ENCODE measurements at places on chromosomes 6 and 20.
A peak's percentile ranks its signal among the peaks of the same experiment; 100 is the strongest.

- no peak for DNase-seq
Observed at GRCh38 chr6:170057961-170058877, 232.7 kb downstream of the DLL1 start.

DNA sequence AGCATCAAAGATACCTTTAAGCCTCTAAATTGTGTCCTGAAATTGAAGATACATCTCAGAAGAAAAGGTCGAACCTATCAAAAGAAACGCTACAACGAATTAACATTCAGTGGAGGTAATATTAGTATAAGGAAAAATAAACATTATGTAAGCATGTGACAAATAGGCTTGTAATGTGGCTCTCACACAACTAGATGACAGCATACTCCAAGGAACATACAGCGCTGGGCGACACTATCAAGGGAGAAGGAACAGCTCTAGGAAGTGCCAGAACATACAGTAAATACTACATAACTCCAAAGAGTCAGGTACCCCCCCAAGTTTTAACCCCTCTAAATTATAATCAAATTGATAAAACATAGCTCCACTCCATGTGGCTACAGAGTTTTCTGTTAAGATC lies 103.5 kb downstream of the LAMP5 start:
- peak; percentile 30 for DNase-seq

- no peak for DNase-seq
Observed at GRCh38 chr6:24935366-24936152, at the start of gene RIPOR2. RIPOR2 (minus strand) TSS chr6:24935960; CDS start chr6:24935898, 62 bp downstream.

- no peak for DNase-seq
Observed at GRCh38 chr6:152472325-152472724, 164.8 kb downstream of the SYNE1 start.

DNA sequence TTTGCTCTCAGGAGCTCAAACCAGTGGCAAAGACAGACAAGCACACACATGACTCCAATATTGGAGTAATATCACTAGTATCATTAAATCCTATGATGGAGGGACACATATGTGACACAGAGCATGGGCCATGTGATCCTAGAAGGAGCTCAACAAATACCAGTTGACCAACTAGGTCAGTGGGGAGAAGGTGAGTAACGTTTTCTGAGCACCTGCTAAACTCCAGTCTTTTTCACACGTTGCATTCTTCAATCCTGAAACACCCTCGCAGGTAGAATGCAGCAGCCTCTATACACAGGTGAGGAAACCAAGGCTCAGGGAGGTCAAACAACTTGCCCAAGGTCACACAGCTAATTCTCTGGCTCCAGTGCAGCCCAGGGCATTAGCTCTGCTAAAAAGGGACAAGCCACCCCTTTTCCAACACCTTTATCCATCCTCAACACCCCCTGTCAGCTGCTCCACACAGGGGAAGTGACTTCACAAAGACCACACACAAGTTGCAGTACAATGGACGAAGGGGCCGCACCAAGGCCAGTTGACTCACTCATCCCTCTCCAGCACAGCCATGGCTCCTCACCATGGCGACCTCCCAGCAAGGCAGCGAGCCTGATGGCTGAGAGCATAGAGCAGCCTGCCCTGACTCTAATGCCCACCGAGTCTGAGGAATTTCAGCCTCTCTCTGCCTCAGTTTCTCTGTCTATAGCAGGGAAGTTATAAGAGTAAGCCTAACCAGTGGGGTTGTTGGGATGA lies 4.4 kb downstream of the CAPN11 start:
- no peak for DNase-seq

DNA sequence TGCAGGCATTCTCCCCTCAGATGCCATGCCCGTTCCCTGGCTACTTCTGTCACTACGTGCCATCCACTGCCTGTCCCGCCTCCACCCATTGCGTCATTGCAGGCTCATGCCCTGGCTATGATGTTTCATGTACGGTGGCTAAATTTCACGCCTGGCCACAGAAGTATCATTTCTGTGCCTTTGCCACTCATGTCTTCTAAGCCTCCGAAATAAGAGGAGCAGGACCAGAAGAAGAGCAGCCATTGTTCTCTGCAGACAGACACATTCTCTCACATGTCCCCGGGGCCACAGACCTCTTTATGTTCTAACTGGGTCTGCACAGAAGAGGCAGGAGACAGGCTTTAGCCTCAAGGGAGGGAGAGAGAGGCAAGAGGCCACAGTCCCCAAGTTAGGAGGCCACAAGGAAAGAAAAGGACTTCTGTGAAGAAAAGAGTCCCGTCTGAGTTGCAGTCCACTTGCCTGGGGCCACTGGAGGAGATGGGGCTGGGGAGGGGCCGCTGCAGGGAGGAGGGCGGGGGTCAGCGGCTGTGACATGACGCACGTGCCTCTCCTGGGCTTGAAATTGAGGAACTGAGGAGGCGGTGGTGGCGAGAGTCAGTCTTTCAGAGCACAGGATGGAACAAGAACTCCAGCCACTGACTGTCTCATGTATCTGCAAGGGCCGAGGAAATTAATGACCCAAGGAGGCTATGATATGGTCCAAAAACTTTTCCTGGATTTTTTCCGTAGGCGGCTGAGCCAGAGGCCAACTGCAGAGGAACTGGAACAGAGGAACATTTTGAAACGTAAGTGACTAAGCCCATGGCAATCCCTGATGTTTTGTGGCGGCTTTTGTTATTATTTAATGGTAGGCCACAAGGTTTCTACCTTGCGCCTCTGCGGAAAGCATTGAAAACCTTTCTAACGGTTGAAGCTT lies 55.9 kb downstream of the TBC1D7 start:
- DNase-seq = no peak

DNA sequence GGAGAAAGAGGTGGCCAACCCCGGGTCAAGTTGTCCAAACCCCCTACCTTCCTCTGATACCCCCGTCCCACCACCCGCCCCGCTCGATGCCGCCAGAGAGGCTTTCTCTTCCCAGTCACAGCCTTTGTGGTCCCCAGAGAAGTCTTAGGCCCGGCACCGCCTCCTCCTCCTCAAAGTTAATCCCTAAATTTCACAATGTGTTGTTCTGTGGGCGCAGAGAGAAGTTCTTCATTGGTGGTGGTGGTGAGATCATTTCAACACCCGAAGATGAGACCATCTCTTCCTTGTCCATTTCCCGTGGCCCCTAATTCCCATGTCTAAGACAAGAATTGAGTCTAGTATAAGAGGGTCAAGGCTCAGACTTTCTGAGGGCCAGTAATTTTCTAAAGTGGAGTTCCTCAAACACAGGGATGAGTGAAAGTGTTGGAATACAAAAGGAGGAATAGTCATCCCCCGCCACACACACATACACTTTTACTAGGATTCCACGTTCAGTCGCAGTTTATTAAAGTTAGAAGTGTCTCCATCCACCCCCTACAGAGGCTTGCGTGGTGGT lies 10.4 kb downstream of the TRIM31 start:
- no peak for DNase-seq

DNA sequence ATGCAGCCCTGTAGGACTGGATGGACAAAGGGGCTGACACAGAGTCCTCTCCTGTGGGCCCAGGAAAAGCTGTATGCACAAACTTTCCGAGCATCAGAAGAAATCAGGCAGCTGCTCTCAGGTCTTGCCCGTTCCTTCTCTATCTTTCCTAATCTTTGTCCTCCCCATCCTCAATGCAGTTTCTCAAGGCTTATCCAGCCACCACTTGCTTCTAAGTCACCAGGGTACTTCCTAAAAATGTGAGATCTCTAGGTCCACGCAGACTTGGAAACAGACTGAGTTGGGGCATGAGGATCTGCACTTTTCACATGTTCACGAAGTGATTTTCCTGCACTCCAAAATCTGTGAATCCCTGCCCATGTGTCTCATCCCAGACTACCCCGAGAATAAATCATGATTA lies 394.5 kb upstream of the SLC35B3 start:
- no peak for DNase-seq

DNA sequence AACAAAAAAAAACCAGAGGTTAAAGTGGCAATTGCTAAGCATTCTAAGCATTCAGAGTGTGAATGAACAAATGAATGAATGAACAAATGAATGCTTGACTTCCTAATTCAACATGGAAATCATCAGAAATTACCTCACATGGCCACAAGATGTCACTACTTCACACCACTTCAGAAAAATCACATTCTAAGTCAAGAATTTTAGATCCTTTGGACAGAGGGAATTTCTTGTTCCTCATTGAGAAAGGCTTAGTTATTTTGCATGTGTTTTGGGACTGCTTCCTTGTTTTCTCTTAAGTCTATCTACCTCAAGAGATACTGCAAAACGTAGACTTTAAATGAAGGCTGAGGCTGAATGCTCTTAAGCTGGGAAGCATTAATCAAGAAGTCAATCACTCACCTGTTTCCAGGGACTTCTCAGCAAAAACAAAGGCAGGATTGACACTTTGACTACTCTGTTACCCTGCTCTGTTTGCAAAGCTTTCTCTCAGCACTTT lies 120.2 kb downstream of the MBOAT1 start:
- DNase-seq = no peak

GRCh38 chr6:35512740-35513139 lies at the start of gene TULP1:
TULP1 (minus strand) TSS chr6:35512896; CDS start chr6:35512858, 38 bp downstream.
- DNase-seq = no peak

DNA sequence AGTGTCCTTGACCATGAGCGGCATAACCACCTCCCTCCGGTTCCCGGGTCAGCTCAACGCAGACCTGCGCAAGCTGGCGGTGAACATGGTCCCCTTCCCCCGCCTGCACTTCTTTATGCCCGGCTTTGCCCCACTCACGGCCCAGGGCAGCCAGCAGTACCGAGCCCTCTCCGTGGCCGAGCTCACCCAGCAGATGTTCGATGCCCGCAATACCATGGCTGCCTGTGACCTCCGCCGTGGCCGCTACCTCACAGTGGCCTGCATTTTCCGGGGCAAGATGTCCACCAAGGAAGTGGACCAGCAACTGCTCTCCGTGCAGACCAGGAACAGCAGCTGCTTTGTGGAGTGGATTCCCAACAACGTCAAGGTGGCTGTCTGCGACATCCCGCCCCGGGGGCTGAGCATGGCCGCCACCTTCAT lies 4.9 kb downstream of the TUBB1 start:
- DNase-seq = no peak

GRCh38 chr6:53059648-53060589 lies 5.3 kb upstream of the FBXO9 start:
- DNase-seq = no peak

DNA sequence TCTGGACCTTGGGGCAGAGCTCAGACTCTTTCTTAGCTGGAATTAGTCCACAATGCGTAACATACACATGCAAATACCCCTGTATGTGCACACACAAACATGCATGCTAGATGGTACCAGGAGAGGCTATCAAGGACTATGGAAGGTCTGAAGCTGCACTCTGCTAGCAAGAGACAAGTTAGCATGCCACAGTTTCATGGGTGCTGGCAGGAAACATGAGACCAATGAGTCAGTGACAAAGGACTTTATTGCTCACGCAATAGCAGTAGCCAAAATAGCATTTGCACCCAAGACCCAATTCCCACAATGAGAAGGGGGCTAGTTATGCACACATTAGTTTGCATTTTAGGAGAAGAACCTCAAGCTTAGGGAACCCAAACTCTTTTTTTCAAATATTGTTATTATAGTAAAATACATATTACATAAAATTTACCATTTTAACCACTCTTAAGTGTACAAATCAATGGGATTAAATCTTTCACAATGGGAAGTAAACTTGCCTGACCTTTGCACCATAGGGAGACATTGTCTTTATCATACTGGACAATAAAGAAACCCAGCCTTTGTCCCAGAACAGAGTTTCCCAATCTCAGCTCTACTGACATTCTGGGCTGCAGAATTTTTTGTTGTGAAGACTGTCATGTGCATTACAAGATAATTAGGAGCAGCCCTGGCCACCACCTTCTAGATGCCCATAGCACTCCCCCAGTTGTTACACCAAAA lies 69.1 kb downstream of the NRSN1 start:
- no peak for DNase-seq

- DNase-seq = no peak
Observed at GRCh38 chr6:2528156-2528555, 222.6 kb downstream of the MYLK4 start.

GRCh38 chr20:23870461-23870860 lies 9.1 kb downstream of the CST5 start:
- DNase-seq = no peak

DNA sequence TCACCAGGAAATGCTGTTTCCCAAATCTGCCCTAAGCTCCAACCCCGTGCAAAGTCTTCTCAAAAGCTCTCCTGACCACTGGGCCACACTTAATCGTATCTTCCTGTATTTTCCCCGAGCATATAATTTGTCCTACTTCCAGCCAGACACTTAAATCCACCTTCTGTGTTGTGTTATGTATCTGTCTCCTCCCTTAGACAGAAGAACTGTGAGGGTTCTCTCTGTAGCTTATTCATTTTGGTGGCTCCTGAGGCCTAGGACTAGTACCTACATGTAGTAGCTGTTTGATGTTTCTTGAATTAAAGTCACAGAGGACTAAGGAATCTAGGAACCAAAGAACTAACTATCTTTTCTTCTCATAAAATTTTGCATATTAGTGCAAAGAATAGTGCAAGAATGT lies 292.6 kb downstream of the ALDH8A1 start:
- DNase-seq = no peak

DNA sequence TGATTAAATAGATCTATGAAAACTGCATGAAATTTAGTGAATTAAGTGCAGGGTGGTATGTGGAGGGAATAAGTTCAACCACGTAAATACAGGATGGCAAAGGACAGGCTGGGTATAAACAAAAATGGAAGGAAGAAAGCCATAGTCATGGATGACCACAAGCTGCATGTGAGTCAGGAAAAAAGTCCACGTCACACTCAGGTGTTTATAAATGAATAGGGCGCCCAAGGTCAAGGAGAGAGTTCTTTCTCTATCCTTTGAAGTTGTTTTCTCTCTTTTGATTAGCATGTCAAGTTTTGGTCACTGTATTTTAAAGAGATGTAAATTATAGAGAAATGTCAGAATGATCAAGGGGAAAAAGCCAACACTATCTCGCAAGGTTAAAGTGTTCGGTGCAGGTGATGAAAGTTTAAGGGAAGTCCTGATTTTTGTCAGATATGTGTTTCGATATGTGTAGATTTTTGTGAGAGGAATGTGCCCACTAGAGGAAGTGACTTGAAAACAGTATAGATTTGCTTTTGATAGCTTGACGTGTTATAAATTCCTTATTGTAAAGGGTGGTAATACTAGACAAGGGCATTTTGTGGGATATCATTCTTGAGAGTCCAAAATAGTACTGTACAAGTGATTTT lies 58.7 kb downstream of the MAP3K4 start:
- no peak for DNase-seq

- no peak for DNase-seq
Observed at GRCh38 chr6:52201046-52201445, 14.9 kb downstream of the IL17A start.

DNA sequence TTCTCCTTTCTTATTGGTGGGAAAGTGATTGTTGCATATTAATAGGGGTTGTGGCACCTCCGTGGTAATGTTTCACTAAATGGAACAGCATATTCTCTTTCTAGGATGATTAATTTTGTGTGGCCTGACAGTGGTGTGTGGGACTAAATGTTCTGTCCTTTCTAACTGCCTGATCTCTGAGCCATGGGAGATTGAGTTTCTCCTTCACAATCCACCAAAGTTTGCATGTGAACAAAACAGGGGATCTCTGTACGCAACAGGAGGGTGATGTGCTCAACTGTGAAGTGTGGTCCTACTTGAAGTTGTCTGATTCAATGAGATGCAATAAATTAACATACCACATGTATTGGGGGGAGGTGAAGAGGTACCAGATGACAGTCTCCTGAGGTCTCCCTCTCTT lies 19.3 kb downstream of the BCAS1 start:
- no peak for DNase-seq

Measured in BE2C (cell line).